ENCODE measurements at places on chromosomes 1 and 21. TPM values are rescaled to one million over a fixed set of nuclear protein-coding genes. Genes with fewer than 3 reads are reported as not detected.

Gene CCDC181
- total RNA-seq = 5.6 TPM

- no peaks in the 10 kb centered on the region for H3K36me3 ChIP-seq
- no peak overlapping the region for H3K4me3 ChIP-seq
- H3K4me1 ChIP-seq = no peaks in the 10 kb centered on the region
- H3K27ac ChIP-seq = no peak overlapping the region
- no peak for DNase-seq
These were observed 646.3 kb downstream of the KIF26B start for GRCh38 chr1:245800901-245801605.

Gene MX2
- total RNA-seq = 4.9 TPM

DNA sequence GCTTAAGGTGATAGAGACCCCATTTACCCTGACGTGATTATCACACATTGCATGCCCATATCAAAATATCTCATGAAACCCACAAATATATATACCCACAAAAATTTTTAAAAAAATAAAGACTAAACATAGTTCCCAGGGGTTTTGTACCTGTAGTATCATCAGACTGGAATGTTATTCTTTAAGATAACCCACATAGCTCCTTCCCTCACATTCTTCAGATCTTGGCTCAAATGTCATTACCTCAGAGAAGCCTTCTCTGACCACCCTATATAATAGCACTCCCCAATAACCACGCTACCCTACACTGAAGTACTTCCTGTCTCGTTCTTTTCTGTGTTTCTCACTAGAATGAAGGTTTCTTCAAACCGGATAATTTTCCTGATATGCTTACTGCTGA is 138.3 kb upstream of the SNX7 start:
- H3K36me3 ChIP-seq = no peaks in the 10 kb centered on the region
- no peaks in the 10 kb centered on the region for H3K27me3 ChIP-seq
- no peak overlapping the region for H3K4me3 ChIP-seq
- no peak overlapping the region for H3K27ac ChIP-seq

Gene ANKRD35
- 7.5 TPM for total RNA-seq

Gene DCDC2B
- total RNA-seq = not detected

GRCh38 chr1:185551008-185551407 is 183.2 kb upstream of the HMCN1 start:
- H3K4me3 ChIP-seq = no peak overlapping the region
- no peak for DNase-seq
- H3K27me3 ChIP-seq = no peaks in the 10 kb centered on the region
- H3K36me3 ChIP-seq = no peaks in the 10 kb centered on the region
- H3K4me1 ChIP-seq = no peaks in the 10 kb centered on the region

- no peaks in the 10 kb centered on the region for H3K4me1 ChIP-seq
- no peaks in the 10 kb centered on the region for H3K36me3 ChIP-seq
- no peaks in the 10 kb centered on the region for H3K27me3 ChIP-seq
- no peak for DNase-seq
- no peak overlapping the region for H3K27ac ChIP-seq
These were observed 193.8 kb downstream of the ST6GALNAC3 start for GRCh38 chr1:76268341-76268740.

- no peak overlapping the region for H3K4me3 ChIP-seq
- H3K27ac ChIP-seq = no peak overlapping the region
- H3K36me3 ChIP-seq = no peaks in the 10 kb centered on the region
- no peaks in the 10 kb centered on the region for H3K4me1 ChIP-seq
- H3K27me3 ChIP-seq = no peaks in the 10 kb centered on the region
These were observed 41.0 kb upstream of the RASAL2 start for GRCh38 chr1:178052650-178053461.

DNA sequence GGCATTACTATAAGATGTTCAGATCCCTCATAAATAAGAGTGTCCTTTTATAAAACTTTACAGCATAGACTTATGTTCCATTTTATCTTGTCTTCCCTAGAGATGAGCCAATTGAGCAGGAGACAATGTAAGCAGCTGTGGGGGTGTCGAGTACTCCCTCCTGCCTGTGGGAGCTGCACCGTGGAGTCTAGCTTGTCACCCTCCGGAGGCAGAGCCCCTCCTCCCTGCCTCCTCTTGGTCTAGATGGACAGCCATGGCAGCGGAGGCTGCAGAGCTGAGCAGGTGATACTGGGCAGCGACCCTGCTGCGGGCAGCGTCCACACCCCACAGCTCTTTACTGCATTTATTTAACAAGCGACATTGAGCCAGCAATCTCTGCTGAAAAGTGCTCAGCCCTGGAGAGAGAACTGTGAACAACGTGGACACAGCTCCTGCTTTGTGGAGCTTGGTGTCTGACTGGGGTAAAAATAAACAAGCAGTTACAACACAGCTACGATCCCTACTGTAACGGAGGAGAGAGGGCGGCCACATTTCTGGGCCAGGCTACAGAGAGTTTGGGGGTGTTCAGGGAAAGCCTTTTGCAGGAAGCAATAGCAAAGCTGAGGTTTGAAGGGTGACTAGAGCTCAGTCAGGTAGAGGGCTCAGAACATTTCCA is 12.8 kb upstream of the KIF21B start:
- no peaks in the 10 kb centered on the region for H3K4me1 ChIP-seq
- no peaks in the 10 kb centered on the region for H3K27me3 ChIP-seq
- DNase-seq = no peak
- H3K4me3 ChIP-seq = no peak overlapping the region
